ENCODE measurements at places on chromosomes 4 and X.

DNA sequence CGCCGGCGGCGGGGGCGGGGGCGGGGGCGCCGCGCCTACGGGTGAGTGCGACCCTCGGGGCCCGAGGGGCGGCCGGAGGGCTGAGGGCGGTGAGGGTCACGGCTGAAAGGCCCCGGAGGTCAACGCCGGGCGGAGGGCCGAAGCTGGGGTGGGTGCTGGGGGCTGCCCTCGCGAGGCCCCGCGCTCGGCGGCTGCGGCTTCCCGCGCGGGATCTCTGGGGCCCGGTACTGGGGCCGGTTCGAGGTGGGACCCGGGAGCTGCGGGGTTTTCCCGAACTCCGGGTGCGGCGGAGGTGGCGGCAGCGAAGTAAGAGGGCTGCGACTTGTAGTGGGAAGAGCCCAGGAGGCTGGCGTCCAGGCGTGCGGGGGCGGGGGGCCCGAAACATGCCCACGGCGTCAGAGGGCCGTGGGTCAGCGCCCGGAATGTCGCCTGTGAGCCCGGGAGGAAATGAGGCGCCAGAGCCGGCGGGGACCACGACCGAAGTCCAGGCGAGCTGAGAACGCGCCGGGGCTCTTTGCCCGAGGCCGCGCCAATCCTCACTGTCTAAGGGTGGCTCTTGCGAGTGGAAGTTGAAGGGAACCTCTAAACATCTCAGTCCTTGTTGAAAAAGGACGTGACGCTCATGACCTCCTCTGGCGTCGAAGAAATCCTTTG lies 407 bp downstream of the IL13RA1 start:
- no peak for DNase-seq

DNA sequence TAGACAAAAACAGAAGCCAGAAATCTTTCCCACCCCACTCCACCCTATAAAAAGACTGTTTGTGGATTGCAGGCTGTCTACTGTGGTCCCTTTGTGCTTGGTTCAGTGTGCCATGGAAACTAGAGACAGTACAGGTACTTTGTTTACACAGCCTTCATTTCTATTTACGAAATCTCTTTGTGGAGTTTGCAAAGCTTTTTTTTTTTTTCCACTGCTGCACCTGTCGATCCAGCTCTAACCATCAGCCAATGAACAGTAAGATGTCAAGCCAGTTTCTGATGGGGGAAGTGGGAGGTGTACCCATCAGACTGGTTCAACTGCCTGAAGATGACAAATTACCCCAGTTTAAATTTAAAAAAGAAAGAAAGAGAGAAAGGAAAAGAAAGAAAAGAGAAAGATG lies 20.2 kb upstream of the LRBA start:
- no peak for DNase-seq

DNA sequence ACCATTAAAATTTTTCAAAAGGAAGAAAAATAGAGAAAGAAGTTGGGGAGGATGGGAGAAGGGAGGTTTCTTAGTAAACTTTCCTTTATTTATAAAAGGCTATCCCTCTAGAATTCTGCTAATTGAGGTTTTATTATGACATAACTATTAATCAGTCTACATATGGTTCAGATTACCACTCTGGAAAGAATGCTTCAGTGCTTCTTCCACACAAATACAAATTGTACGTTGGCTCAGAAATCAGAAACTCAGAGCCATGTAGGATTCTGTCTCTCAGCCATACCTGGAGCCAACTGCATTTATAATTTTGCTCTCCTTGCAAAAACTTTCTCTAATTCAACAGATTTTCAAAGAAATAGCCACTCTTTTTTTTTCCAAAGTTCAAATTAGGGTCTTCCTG lies 37.1 kb downstream of the SRPX start:
- DNase-seq: no peak

DNA sequence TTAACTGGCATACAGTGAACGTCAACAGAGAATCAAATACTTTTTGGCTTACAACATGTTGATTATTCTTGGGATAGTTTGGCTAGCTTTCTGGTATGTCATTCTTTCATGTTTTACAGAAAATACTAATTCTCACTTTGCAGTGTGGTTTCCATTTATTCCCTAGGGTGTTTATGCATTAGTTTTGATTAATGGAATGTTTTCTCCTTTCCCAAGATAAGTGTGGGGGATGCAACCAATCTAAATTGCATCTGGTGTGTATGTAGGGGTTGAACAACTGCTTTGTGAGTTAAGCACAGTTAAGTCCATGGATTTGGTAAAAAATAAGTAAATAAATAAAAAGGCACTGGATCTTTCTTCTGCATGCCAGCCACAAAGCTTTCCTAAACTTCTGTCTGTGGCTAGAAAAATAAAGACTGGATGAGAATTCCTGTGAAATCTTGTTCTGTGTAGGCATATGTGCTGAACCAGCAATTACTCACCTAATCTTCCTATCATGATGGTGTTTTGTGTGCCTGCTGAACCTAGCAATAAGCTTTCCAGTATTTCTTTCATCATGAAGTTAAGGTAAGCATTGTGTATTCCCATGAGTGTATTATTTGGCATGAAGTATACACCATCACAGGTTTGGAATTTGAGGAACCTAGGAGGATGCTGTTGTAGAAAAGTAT lies 50.6 kb upstream of the TENM3 start:
- DNase-seq: no peak

- DNase-seq: no peak
Observed at GRCh38 chr4:76028350-76028765, 5.1 kb upstream of the CXCL10 start.

DNA sequence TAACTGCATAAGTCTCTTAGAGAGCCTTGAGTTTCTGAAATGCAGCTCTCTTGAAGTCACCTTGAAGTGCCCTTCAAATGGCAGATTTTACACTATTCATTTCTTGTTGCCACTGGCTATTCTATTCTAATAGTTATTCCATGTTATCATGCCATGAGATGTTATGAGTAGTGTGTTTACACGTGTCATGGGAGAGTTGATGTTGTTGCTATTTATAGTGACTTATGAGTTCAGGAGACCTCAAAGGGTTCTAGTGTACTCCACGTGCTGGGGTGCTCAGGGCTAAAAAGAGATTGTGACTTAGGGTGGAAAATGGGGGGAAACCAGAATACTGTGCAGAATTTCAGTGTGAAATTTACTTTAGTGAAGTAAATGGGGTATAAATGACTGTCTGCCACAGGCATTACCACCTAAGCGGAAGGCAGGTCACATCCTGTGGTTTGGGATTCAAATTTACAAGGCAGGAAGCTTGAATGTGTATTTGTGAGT lies 77.1 kb upstream of the SLC4A4 start:
- DNase-seq: no peak

GRCh38 chr4:113760795-113761619 lies 531 bp downstream of the CAMK2D start:
- peak; percentile 47 for DNase-seq

DNA sequence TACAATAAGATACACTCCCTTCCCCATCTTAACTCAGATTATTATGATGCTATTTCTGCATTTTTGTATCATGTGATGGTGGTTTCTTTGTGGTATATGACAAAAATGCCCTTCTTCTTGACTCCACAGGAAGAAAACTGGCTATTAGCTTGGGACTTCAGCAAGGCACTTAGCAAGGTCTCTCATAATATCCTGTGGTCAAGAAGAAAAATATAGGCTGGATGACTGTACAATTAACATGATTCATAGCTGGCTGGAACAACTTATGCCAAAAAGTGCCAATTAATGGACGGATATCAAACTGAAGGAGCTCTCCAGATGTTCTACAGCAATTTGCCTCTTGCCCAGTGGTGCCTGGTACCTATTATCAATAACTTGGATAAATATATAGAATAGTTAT lies 2.3 kb upstream of the MID1IP1 start:
- DNase-seq: no peak

DNA sequence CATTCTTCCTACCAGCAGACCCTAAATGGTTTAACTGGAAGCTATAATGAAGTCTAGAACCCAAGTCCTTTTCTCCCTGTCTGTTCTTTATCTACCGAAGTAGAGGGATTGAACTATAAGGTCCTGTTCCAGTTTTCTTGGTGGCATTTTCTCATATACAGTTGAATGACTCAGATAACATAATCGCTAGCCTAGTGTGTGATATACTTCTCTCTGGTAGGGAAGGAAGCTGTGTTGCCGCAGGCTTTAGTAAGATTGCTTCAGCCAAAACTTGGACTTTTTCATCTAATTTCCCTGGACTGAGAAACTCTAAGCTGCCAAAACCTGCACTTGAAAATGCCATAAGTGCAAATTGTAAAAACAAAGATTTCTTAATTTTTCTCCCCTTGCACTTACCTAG lies 123.4 kb downstream of the NWD2 start:
- DNase-seq: no peak
